ENCODE measurements at places on chromosomes 3 and 15.

- no peak for DNase-seq
Observed at GRCh38 chr3:72698154-72698917, 149.9 kb downstream of the SHQ1 start.

GRCh38 chr3:3817865-3818264 lies 18.6 kb downstream of the LRRN1 start:
- DNase-seq = no peak

- DNase-seq = no peak
Observed at GRCh38 chr3:43346978-43347749, 60.8 kb downstream of the SNRK start.

GRCh38 chr15:67601073-67601472 lies 58.6 kb downstream of the MAP2K5 start:
- no peak for DNase-seq

- DNase-seq = no peak
Observed at GRCh38 chr3:114558271-114558670, 264.4 kb downstream of the TIGIT start.

DNA sequence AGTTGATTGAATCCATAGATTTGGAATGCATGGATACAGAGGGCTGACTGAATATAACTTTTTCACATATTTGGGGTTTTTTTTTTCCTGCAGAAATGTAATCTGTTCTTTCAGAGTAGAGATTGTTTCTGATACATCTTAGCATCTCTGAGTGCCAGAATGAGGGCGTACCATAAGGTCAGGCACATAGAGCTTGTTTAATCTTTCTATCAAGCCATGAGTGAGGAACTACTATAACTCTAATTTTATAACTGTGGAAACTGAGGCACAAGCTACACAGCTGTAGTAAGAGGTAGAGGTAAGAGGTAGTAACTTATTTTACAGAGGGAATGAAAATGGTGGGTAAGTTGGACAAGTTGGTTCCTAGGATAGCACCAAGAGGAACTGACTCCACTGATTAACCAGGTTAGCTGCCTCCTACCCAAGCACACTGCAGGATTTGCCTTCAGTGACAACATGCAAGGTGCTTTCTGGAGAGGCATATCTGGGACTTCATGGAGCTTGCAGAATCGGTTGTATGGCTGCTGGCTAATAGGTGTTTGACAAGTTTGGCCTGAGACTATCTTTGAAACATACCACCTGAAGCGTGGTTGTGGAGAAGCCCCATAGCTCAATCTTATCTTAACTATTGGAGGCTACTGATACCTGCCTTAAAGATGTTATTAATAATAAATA lies 23.5 kb upstream of the HACD2 start:
- no peak for DNase-seq

- no peak for DNase-seq
Observed at GRCh38 chr15:53875711-53876110, 102.5 kb upstream of the UNC13C start.

DNA sequence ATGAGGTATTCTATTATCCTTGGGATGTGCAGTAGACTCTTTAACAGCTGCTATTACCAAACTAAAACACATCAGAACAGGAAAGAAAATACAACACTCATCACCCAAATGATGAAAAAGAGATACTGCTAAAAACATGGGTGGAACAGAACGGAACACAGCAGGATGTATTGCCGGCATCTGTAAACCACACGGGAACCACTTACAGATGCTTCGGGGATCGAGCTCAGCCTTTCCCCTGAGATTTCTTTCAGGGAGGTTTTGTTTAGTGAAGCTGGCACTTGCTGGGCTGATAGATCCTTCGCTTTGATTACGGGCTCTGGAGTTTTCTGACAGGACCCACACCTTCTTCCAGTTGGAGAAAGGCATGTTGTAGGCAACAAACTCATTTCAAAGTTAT lies 182.3 kb upstream of the FAM3D start:
- no peak for DNase-seq

DNA sequence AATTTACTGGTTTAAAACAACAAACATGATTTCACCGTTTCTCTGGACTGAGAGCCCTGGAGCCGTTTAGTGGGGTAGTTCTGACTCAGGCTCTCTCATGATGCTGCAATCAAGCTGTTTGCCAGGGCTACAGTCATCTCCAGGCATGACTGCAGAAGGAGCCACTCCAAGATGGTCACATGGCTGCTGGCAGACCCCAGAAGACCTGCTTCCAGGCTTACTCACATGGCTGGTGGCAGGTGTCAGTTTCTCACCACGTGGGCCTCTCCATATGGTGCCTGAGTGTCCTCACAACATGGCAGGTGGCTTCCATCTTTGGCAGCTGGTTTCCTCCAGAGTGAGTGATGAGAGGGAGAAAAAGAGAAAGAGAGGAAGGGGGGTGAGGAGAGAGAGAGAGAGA lies 378.3 kb upstream of the RGMA start:
- no peak for DNase-seq

All from spleen (tissue), 13 donors.